ENCODE measurements at places on chromosomes 1 and 21.

DNA sequence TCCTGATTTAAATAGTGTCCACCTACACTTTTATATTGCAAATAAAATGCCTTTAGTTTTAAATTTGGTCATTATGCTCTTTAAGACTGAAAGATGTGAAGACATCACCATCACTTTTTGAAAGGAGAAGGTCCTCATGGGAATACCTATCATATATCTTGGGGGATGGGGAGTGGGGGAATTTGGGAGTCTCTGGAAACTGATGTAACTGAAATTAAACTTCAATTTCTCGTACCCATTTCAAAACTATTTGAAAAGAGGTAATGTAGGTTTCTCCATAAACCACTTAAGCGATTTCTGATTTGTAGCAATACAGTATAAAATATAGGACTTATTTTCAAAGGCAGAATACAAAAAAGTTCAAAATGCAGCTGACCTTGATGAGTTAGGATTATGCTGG lies 924 bp downstream of the EXTL2 start:
- DNase-seq = no peak

- no peak for DNase-seq
These were observed 5.3 kb upstream of the MRPS21 start for GRCh38 chr1:150288382-150288781.

DNA sequence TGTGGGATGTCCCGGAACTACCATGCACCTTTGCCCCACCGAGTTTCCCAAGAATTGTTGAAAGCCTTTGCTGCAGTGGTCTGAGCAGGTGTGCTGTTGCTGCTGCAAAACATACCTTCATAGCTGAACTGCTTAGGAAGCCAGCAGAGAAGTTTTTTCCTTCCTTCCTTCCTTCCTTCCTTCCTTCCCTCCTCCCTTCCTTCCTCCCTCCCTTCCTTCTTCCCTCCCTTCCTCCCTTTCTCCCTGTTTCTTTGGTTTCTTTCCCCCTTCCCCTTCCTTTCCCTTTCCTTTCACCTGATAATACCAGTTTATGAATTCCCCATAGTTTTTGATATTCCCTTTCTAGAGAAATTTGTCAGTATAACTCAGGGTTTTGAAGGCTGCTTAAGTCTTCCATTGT lies 10.8 kb upstream of the SH3D21 start:
- no peak for DNase-seq

- DNase-seq = no peak
These were observed 23.0 kb downstream of the ARHGEF16 start for GRCh38 chr1:3477241-3477995.

- no peak for DNase-seq
These were observed 76.4 kb downstream of the CTH start for GRCh38 chr1:70487459-70487815.

DNA sequence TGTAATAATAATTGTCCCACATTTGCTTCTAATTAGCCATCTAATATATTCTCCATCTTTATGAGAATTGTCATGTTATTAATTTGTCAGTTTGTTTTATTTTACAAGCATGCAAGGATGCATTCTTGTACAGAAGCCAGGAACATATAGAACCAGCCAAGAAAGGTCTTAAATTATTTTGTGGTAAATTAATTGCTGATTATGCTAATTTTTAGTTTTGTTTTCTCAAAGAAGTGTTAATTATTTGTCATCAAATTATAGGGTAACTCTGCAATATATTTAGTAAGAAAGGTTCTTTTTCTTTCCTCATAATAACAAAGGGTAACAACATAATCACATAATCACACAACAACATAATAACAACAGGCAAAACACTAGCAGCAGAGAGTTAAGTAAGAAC lies 5.7 kb downstream of the CLIC6 start:
- DNase-seq = no peak

DNA sequence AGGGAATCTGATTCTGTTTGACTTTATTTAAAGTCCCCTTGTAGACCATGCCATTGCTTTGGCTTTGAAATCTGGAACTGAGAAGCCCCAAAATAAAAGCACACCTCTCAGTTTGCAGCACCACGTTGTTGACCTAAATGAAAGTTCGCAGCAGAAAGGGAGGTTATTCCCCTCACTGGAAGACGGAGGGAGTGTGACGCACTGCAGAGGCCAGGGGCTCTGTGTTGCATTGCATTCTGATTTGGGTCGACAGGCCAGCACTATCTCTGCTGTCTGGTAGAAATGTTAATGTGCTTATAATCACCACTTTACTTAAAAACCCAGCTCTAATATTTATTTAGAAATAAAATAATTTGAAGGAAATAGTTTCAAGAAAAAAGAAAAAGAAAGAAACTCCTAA lies 675.2 kb upstream of the NR5A2 start:
- no peak for DNase-seq

DNA sequence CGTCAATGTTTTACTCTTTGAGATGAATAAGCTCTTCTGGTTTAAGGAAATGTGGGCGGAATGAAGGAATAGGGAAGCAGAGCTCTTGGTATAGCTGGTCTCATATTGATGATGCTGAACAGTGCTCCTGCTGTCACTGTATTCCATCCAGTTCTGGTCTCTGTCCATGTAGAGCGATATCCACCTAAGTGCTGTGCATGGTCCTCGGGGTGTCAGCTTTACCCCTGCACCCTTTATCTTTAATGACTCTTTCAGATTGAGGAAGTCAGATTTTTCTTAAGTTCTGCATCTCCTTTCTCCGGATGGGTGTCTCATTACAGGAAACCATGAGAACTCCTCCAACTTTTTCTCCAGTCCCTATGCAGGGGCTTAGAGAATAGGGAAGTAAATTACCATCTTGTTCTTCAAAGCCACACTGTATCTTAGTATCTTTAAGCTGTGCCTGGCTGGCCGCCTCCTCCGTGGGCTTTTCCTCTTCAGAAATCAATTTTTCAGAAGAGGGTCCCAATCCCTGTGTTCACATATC lies 52.9 kb downstream of the PDE4B start:
- DNase-seq = no peak

- no peak for DNase-seq
These were observed 13.8 kb upstream of the FGR start for GRCh38 chr1:27648602-27649305.

DNA sequence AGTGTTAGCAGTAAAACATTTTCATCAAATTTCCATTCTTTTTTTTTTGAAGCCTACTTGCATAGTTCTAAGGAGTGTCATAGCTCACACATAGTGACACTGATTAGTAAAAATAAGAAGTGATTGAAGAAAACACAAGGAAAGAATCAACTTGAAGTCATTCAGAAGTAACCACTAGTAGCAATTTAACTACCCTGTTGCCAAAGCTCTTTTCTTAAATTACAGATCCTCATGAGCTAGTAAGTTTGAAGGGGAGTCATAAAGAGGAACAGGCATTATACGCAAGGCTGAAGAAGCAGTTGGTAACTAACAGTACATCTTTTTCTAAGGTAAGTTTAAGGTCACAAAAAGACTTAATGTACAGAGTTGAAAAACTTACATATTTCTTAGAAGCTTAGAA lies 332.2 kb downstream of the CHRM3 start:
- no peak for DNase-seq

GRCh38 chr1:193458628-193459027 lies 272.2 kb upstream of the B3GALT2 start:
- no peak for DNase-seq

DNA sequence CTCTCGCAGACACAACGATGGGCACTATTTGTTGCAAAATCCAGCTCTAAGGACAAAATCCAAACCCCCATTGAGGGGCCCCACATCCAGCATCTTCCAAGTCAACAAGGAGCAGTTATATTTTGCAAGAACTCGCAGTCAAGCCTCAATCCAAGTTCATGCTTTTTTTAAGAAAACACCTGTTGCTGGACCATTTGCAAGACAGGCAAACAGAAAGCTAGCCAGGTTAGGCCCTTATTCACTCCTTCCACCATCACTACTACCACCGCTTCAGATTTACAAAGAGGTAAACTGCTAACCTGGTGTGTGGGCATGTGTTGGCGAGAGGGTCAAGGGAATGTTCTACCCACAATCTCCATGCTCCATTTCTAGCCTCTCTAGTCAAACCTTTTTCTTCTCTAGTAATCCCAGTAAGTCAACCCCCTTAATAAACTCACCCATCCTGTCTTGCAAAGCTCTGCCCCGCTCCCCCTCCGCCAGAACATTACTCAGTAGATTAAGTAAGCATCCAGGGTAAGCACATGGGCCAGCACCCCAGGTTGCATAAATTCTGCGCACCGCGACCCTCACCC lies 703 bp downstream of the ERI3 start:
- DNase-seq = no peak

GRCh38 chr1:208171616-208172422 lies 72.4 kb downstream of the PLXNA2 start:
- DNase-seq = no peak

DNA sequence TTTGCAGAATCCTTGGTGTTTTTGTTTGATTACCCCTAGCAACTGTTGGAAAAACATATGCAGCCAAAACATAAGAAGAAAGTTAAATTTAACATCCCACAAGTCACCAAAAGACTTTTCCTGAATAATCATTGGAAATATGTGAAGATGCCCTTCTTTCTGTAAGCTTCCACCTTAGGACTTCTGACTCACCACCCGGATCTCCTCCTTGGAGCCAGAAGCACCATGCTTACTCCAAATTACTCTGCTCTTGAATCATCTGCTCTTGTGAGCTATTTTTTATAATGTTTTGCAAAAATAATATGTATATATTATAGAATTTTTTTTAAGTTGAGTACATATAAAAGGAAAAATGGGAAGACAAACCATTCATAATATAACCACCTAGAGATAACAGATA lies 391.7 kb downstream of the KCTD3 start:
- DNase-seq = no peak

GRCh38 chr1:207910591-207911354 lies at the start of gene CD34:
TSS of gene CD34 (minus strand) at chr1:207911125. CDS start at chr1:207911080, 45 bp downstream.
- DNase-seq = no peak

DNA sequence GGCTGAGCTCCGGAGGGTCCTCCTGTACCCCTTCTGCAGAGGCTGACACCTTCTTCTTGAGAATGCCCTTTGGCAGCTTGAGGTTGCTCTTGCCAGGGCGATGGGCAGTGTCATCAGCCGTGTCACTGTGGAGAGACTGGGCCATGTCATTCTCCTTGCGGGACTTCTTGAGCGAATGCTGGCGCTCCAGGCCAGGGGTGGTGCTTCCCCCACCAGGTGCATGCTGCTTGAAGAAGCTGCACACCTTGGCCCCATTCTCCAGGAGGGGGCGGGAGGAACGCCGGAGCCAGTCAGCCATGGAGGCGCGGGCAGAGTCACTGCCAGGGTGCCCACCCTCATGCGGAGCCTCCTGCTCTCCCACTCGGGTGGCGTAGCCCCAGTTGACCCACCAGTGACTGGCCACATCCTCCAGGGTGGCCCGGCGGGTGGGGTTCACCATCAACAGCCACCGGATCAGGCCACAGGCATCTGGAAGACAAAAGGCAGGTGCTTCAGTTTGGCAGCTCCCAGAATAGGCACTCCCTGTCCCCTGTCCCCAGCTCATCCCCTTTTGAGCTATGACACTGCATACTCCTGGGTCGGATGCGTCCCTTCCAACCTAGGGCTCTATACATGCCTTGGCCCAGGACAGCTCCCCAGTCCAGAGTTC lies 17.4 kb downstream of the NUAK2 start:
- DNase-seq = no peak

GRCh38 chr1:222546091-222546490 lies 1.8 kb downstream of the HHIPL2 start:
- no peak for DNase-seq

GRCh38 chr1:41740630-41741239 lies 178.0 kb downstream of the HIVEP3 start:
- no peak for DNase-seq

GRCh38 chr1:236725668-236726067 lies 39.4 kb downstream of the ACTN2 start:
- no peak for DNase-seq

- DNase-seq = no peak
These were observed 307.6 kb upstream of the VAMP3 start for GRCh38 chr1:7463526-7463925.

GRCh38 chr1:74861867-74862266 lies 128.9 kb downstream of the TYW3 start:
- no peak for DNase-seq

DNA sequence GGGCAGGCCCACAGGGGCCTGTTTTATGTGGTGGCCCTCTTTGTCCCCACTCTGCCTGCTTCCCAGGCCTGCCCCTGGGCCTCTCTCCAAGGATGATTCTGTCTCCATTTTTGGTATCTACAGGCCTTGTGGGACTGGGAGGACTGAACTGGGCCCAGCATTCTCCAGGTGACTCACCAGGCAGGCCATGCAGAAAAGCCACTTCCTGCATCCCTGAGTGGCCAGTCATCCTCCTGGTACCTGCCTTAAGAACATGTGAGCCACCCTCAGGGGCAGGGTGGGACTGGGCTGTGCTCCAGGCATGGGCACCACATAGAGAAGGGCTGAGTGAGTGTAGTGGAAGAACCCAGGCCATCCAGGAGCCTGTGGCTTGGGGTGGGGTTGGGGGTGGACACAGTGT lies 20.0 kb upstream of the BCAR3 start:
- DNase-seq = no peak

GRCh38 chr1:17347769-17348592 lies 24.0 kb upstream of the PADI6 start:
- no peak for DNase-seq

- DNase-seq = no peak
These were observed 81.4 kb downstream of the ESRRG start for GRCh38 chr1:216641669-216642460.

GRCh38 chr1:93353286-93353685 lies 7.6 kb downstream of the DR1 start:
- no peak for DNase-seq

- no peak for DNase-seq
These were observed 94.4 kb downstream of the RASAL2 start for GRCh38 chr1:178188306-178188705.

DNA sequence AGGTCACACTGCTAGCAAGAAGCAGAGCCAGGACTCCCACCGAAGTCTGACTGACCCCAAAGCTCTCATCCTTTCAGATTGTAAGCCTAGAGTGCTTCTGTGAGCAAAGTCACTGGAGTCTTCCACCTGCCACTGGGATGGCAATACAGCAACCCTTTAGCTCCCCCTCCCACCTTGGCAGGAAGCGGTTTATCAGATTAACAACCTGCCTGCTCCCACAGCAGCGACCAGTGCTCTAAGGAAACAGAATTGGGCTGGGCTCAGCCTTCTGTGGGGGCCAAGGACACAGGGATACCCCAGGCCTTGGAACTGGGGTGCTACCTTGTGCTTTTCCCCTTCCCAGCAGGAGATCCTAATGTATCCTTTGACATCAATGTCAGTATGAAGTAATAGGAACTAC lies 76.0 kb downstream of the GFI1 start:
- no peak for DNase-seq

Measured in substantia nigra (tissue), 51 donors.